ENCODE measurements at places on chromosomes 5 and 9.

- DNase-seq = no peak
Observed at GRCh38 chr5:71697967-71698366, 21.1 kb upstream of the CARTPT start.

GRCh38 chr9:14348373-14349145 lies 34.6 kb upstream of the NFIB start:
- no peak for DNase-seq

- DNase-seq = peak; percentile 56
Observed at GRCh38 chr5:174793684-174794328, 69.4 kb downstream of the MSX2 start.

DNA sequence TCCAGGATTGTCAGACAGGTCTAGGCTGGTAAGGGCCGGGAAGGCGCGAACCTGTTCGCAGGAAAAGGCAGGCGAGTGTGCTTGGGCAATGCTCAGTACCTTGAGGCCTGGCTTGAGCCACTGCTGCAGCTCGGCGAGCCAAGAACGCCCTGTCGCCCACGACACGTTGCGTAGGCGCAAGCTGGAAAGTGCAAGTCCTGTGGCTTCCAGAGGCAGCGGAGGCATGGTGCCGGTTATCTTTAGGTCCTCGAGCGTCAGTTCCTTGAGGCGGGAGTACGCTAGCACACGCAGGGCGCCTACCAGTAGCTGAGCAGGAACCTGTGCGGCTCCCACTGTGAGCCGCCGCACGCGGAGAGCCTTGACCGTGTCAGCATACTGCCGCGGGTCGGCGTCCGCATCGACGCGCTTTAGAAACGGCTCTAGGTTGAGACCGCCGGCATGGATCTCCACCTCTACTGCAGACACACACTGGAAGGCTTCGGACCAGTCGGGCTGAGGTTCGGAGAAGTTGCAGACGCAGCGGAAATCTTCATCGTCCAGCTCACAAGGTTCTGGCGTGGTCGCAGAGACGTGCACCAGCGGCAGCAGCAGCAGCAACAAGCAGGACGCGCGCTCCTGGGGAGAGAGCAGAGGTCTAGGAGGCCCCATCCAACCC lies 482 bp downstream of the CD14 start:
- peak; percentile 70 for DNase-seq

DNA sequence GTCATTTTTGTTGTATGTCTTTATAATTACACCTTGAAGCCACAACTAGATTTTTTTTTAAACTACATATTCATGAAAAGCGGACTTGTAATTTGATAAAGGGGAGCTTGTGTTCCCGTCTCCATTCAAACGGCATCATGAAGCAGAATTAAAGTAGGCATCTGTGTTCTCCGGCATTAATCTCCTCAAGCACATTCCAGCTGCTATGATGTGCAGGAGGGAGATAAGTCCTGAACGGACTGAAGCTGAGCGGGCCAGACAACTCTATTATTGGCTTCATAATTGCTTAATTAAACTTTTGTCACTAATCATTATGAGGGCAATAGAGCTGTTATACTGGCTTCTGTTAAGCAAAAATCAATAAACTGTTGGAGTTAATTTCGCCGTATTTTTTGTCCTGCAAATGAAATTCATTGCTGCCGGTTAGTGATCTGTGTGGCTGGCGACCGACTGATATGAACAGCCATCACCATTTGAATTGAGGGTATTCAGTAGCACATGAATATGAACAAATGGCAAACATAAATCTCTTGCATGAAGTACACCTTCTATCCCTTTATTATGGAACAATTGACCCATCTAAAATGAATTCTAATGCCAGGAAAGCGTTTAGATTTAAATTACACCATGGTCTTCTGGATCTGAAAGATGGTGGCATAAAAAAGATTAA lies 408.8 kb upstream of the IRX1 start:
- DNase-seq = no peak

Measured in hematopoietic multipotent progenitor cell treated with erythropoietin and hydrocortisone succinate and interleukin-3 and kit ligand, for 8 days (in vitro differentiated cells).